Stimulated activated CD8-positive, alpha-beta memory T cell treated with anti-CD3 and anti-CD28 coated beads, Interleukin-4, amount 100 ng/mL, for 4 hours (primary cell): ENCODE measurements at places on chromosomes 4 and X.

DNA sequence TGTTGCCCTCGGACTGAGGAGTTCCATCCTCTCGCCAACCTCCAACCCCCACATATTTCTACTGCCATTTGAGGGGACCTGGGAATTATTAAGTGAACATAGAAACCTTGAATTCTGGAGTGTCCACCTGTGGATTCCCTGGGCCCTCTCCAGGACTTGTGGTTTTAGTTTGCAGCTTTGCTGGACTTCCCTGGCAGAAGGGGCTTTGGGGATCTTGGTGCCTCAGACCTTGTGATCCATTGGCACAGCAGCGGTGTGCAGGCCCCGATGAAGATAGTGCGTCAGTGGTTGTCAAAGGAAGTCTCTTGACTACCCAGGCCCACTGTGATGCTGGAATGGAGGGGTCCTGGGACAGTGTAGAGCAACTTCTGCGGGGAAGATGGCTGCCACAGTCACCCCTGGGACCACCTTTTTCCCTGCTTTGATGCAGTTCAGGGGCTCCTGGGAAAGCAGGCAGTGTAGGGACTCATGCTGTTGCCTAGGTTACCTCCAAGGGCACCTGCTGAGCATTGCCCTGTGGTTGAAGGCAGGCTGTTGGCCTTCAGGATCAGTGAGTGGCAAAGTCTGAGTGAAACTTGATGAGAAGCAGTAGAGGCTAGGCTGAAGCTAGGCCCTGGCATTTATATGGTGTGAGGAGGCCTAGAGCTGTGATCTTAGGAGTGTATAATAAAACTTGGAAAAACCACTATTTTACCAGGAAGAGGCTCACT lies 2.2 kb downstream of the SLC16A2 start:
- DNase-seq = no peak

- no peak for DNase-seq
Observed at GRCh38 chr4:1300466-1301455, 11.1 kb downstream of the MAEA start.

DNA sequence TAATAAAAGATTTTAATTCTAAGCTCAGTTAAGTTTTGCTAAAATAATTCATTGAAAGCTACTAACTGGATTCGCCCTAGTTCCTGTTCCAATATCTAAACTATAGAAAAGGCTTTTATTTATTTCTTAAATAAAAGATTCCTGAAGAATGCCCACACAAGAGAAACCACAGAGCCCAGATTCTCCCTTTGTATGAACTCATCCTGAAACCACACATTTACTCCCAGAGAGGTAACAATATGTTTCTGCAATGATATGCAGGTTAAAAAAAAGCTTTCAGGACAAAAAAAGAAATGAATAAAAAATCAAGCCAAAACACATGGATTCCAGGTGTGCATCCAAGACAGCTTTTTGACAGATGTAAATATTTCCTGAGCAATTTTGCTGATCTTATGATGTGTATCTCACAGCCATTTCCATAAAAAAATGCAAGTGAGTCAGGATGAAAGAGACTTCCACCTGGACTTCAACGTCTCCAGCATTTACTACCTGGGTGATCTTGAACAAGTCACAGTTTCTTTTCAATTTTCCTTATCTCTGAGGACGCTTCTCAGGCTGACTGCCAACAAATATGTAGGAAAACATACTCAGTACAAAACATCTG lies 234.4 kb upstream of the FAT1 start:
- no peak for DNase-seq

GRCh38 chr4:10951306-10951705 lies 266.7 kb upstream of the CLNK start:
- no peak for DNase-seq
